ENCODE measurements at places on chromosomes 2 and 18.

DNA sequence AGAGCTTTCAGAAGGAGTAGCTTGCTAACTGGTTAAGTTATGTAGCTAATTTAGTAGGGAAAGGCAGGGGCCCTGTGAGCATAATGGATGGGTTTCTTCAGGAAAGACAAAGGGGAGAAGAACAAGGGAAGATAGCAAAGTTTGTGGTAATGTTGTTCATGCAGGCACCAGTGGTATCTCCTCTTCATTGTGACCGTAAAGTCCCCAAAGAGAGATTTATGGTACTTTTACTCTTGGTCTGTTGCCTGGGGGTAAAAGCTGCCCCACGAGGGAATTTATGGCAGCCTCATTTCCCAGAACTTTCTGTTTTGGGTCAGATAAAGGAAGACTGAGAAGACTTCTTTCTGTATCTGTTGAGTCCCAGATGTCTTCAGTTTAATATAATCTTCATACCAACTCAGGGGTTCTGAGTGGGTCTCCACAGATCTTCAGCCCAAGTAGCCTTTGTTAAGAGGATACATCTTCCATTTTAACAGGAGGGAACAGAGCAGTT, 27.5 kb downstream of the MALT1 start:
- no peak for DNase-seq

- no peak for DNase-seq
These were observed 20.5 kb downstream of the DAPL1 start for GRCh38 chr2:158815658-158816057.

- no peak for DNase-seq
These were observed 154.7 kb downstream of the QPCT start for GRCh38 chr2:37499113-37499512.

DNA sequence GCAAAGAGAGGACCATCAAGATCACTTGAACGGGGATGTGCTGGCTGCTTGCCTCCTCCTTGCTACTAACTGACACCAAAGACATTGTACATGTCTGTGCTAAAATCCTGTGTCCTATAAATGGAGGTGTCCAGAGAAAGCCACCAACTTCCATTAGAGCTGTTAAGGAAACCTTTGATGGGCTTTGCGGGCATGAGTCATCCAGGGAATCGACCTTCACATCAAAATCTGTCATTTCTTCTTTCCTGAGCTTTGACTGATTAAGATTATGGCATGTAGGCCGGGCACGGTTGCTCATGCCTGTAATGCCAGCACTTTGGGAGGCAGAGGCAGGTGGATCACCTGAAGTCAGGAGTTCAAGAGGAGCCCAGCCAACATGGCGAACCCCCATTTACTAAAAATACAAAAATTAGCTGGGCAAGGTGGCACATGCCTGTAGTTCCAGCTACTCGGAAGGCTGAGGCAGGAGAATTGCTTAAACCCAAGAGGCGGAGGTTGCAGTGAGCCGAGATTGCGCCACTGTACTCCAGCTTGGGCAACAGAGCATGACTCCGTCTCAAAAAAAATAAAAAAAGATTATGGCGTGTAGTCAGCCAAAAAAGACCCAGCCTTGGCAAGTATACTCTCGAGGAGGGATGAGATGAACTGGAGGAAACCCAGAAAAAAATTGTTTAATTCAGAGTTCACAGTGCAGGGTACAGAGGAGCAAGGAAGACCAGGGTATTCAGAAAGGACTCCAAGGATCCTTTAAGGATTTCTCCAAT, 115.8 kb downstream of the CABLES1 start:
- DNase-seq = no peak

- no peak for DNase-seq
These were observed 283.5 kb downstream of the CCDC178 start for GRCh38 chr18:33156906-33157470.

DNA sequence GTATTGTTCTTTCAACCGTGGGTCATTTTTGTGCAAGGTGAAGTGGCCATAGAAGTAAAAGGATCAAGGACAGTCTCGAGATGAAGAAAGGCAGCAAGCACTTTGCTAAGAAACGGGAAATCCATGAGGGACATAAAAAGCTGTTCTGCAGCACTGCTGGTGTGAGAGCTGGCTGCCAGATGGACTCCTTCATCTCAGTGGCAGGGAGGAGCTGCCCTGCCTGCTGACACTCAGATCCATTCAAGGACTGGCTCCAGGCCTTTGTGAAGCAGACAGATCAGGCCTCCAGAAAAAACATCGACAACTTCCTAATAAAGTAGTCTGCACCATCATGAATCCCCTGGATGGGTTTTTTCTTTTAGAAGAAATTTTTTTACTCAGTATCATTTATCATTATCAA, 29.5 kb downstream of the RMC1 start:
- DNase-seq = no peak

GRCh38 chr2:38113981-38114708, 38.2 kb upstream of the CYP1B1 start:
- no peak for DNase-seq
